ENCODE measurements at places on chromosomes 4 and X.

GRCh38 chr4:129862461-129862860 lies 766.5 kb downstream of the C4orf33 start:
- DNase-seq, result no peak

DNA sequence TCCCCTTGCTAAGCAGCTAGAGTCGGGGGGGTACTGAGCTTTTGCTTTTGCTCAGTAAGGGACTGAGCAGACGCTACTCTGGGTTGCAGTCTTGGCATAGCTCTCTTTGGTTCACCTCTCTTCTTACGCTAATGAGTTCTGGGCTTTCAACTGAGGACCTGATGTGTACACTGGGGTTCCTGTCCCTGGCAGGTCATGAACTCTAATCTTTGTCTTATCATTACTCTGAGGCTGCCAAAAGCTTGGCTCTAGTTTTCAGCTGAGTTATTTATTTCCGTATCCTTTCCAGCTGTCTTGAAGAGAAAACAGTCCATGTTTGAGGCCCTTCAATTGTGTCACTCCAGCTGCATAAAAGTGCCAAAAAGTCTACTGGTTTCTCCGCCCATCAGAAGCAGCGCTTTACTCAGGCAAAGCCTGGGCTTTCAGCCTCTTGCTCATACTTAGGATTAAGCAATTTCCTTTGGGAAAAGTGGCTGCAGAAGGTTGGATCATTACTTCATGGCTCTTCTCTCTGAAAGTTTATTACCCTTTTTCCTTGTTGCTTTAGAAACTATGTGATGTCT lies 121.0 kb upstream of the STOX2 start:
- DNase-seq, result no peak

DNA sequence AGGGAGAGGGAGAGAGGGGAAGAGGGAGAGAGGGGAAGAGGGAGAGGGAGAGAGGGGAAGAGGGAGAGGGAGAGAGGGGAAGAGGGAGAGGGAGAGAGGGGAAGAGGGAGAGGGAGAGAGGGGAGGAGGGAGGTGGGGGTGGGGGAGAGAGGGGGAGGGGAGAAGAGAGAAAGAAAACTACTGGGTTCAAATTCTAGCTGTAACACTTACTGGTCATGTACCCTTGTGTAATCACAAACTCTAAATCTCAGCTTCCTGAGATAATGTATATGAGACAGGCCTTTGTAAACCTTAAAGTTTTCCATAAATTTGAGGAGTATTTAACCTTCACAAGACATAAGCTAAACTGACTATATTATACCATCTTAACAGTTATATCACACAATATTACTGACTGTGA lies 109.1 kb downstream of the FGF16 start:
- no peak for DNase-seq

DNA sequence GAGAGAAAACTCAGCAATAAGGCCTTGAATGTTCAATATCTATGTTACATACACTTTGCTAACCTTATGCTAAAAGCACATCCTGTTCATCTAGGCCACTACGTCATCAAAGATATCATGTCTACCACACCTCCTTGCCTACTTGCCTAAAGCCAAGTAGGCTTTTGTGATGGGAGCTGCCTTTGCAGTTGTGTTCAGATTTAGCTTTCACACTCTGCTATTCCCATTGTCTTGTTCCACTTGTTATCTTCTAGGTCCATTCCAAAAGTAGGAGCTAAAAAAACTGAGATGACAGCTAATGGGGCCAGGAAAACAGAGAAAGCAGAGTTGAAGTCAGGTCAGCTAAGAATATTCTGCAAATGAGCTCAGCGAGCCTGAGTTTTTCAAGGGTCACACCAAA lies 153.6 kb upstream of the EDNRA start:
- no peak for DNase-seq

DNA sequence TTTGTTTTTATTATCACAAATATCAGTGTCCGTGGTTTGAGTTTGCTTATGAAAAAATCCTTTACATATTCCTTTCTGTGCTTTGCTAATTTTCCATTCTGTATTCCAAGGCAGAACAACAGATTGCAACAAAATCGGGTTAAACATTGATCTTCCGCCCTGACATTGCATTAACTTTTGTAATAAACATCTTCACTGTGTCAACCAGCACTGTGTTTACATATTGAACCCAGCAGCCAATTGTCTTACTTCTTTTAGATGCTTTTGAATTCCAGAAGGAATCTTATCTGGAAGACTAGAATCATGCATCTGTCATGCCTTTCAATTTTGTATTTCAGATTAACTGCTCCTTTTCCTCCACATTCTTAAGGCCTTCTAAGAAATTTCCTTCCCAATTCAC lies 147.8 kb upstream of the CXXC4 start:
- no peak for DNase-seq

GRCh38 chr4:172892300-172892699 lies 276.3 kb upstream of the GALNT7 start:
- DNase-seq, result no peak

GRCh38 chrX:70960730-70961129 lies 29.8 kb upstream of the SLC7A3 start:
- no peak for DNase-seq

GRCh38 chr4:55326629-55327028 lies 19.4 kb upstream of the SRD5A3 start:
- no peak for DNase-seq

GRCh38 chr4:141339966-141340365 lies 119.3 kb downstream of the ZNF330 start:
- DNase-seq, result no peak

GRCh38 chrX:119069128-119069527 lies 3.7 kb upstream of the CT47C1 start:
- no peak for DNase-seq

GRCh38 chr4:5218376-5219069 lies 167.2 kb downstream of the STK32B start:
- DNase-seq, result no peak

GRCh38 chr4:80446664-80447063 lies 111.1 kb downstream of the CFAP299 start:
- DNase-seq, result no peak

DNA sequence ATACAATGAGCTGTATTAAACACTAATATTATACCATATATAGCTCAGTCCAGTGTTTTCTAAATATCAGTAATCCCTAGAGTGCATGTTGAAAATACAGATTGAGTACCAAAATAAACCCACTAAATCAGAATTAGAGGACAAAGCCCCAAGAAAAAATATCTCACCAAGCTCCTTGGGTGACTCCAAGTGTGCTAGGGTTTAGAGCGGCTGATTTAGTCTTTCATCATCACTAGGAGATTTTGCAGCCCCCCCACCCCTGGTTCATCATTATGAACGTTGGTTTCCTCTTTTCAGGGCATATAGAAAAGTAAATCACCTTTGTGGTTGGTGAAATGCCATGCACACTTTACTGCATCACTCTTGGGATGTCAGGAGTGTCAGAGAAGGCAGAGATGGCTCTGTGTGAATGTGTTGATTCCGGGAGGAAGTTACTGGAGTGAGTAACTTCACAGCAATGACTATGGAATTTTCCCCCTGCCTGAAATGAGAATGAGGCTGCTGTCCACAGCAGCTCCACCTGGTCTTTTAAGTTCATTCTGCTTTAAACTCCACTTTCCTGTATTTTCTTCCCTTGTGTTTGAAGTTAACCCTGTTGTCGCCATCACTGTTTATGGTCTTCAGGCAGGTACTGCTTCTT lies 25.2 kb upstream of the ANAPC4 start:
- DNase-seq, result no peak

DNA sequence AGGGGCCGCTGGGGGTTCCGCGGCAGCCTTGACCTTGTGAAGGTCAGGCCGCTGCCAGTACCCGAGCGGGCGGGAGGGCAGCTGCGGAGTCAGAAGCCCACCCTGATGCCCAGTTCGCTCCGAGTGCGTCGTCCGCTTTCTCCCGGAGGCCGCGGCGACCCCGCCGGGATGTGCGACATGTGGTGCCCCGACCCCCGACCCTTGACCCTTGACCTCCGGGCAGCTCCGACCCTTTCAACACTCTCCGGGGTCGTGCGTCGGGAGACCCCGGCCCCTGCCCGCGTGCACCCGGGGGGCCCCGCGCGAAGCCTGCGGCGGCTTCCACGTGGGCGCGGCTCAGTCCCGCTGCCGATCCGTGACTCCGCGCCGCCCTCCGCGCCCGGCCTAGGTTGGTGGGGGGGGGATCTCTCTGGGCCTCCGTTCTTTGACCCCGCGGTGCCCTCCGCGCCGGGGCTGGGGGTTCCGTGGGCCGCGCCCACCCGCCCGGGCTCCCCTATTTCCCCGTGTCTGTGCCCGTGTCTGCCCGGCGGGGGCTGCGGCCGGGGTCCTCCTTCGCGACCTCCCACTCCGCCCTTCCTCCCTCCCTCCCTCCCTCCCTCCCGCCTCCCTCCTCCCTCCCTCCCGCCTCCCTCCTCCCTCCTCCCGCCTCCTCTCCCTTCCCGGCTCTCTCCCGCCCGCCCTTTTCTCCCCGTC lies 609 bp upstream of the SLC25A6 start:
- DNase-seq, result peak; percentile 66

GRCh38 chrX:39063702-39064101 lies 262.4 kb downstream of the MID1IP1 start:
- DNase-seq, result no peak

GRCh38 chr4:158741326-158742021 lies 18.3 kb upstream of the PPID start:
- DNase-seq, result no peak

- no peak for DNase-seq
These were observed 356.2 kb downstream of the GRIA2 start for GRCh38 chr4:157576671-157577217.

- peak; percentile 42 for DNase-seq
These were observed 552 bp downstream of the NKRF start for GRCh38 chrX:119605464-119606279.

DNA sequence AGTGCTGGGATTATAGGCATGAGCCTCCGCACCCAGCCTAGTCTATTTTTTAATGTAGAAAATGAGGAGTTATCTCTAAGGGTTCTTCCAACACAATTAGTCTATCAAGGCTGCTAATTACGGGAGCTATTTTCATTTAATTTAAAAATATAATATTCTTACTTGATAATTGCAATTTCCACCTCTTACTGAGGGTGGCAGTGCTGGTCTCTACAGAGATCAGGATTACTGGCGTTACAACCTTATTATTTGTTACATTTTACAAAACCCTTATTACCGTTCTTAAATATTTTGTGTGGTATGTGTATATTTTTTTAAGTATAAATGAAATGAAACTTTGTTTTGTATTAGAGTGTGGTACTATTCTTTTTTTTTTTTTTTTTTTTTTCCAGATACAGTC lies 17.6 kb upstream of the GK start:
- DNase-seq, result peak; percentile 19

DNA sequence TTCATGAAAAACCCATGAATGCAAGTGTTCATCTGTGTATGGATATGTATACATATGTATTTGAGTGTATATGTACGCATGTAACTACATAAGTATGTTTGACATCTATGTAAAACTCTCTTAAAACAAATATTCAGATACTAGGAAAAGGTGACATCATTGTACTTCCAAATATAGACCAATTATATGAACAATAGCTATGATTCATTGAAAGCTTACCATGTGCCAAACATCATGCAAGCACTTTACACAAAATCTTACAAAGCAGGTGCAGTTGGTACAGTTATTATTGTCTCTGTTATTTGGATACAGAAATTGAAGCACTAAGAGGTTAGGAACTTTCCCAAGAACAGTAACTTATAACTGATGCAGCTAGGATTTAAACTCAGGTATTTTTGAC lies 21.4 kb downstream of the MAGEB17 start:
- DNase-seq, result no peak
